Activated CD4-positive, alpha-beta T cell treated with anti-CD3 and anti-CD28 coated beads, Interleukin-2, amount 10 ng/mL, durations not matched to agents 24 days and 14 days (primary cell): ENCODE measurements at places on chromosomes 3 and 15. TPM values are rescaled to one million over a fixed set of nuclear protein-coding genes. Genes with fewer than 3 reads are reported as not detected.

- DNase-seq = peak; percentile 84
Observed at GRCh38 chr3:51670053-51670822, 814 bp upstream of the TEX264 start.

- DNase-seq = no peak
Observed at GRCh38 chr15:40104296-40104864, 4.3 kb downstream of the BMF start.

DNA sequence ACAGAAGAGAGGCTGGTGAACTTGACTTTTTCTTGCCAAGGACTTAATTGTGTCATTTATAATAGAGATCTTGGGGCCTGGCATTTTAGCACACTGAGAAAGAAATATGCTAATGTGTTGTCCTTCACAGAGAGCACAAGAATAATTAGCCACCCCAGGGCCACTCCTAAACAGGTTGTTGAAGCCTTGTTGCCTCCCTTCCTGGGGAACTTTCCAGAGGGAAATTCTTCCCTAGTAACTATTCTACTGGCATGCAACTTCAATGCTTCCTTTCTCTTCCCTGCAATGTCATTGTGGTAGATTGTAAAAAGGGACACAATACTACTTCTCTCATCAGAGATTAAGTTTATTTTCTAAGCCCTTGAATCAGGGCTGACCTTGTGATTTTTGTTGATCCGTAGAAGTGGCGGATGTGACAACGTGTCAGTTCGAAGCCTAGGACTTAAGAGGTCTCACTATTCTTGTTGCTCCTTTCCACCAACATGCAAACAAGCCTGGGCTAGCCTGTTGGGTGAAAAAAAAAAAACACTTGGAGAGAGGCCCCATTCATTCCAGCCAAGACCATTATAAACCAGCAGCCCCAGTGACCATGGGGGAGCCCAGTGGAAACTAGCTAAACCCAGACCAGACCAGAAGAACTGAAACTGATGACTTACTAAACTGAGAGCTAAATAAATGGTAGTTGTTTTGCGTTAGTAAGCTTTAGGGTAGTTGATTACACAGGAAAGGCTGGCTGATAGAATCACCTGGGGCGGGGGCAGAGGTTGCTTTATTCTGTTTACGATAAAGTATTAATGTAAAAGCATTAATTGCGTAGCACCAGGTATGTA, 287.2 kb downstream of the SHQ1 start:
- DNase-seq = no peak

DNA sequence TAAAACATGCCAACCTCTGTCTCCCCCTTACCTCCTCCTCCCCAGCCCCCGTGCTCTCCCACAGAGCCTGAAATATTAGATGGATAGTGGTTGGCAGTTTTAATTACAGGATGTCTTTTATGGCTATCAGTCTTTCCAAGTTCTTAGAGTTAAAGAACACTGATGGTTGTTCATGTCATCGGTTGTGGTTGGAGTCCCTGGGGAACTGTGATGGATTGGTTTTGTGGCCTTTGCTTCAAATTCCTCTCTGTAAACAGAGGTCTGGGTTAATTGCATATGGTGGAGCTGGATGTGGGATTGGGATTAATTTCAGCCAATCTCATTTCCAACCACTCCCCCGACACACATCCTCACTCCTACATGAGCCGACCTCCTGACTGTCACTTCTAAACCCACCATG, 164.5 kb upstream of the PROK2 start:
- DNase-seq = no peak

- DNase-seq = no peak
Observed at GRCh38 chr15:62603742-62604141, 438.7 kb upstream of the C2CD4B start.

- DNase-seq = no peak
Observed at GRCh38 chr3:4332991-4333390, 29.8 kb downstream of the SETMAR start.

DNA sequence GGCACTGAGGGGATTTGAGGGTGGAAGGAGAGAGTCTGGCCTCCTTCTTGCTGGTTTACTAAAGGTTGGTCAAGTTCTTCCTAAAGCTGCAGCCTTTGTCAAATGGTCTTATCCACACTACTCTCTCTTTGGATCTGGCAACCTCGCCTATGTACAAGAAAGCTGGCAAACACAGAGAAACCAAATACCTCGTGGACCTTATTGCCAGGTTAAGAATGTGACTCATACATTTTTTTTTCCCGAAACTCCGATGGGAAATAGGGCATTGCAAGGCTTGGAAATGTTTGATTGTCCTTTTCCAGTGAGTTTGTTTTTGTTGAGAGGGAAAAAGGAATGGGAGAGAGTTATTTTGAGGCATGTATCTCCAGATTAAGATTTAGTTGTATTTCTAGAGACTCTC, 13.9 kb downstream of the EOMES start:
- no peak for DNase-seq

GRCh38 chr15:59206623-59207183, at the start of gene LDHAL6B:
Gene LDHAL6B (plus strand): TSS chr15:59206843. CDS start chr15:59206941, 98 bp downstream.
- DNase-seq = no peak

GRCh38 chr15:69577397-69577796, 124.8 kb downstream of the RPLP1 start:
- DNase-seq = no peak

GRCh38 chr15:67755264-67755663, 70.0 kb upstream of the SKOR1 start:
- no peak for DNase-seq

DNA sequence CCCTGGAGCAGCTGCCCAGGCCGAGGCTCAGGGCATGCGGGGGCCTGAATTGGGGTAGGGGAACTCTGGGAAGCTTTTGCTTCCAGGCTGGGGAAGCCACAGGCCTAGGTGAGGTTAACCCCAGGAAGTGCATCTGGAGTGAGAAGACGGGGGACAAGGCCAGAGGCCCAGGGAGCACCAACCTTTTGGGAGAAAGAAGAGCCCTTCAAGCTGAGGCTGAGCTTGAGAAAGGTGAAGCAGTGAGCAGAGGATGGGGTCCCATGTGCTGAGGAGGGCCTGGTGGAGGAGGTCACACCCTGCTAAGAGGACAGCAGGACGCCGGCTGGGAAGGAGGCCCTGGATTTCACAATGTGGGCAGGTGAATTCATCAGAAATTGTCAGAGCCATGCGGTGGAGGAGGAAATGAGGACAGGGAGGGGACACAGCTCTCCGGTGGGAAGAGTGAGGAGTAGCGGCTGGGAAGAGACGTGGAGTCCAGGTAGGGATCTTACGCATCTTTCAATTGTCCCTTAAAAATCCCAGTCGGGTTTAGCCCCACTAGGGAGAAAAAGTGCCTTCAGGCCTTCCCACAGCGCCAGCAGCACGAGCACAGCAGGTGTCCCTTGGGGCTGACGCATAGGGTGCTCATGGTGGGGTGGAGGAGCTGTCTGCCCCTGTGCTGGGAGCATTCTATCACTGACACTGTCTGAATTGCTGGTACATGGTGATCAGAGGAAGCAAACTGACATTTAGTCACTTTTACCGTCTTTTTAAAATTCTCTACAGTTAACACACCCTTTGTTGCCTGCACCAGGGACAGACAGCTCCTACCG, 50.9 kb downstream of the HCN4 start:
- DNase-seq = no peak

DNA sequence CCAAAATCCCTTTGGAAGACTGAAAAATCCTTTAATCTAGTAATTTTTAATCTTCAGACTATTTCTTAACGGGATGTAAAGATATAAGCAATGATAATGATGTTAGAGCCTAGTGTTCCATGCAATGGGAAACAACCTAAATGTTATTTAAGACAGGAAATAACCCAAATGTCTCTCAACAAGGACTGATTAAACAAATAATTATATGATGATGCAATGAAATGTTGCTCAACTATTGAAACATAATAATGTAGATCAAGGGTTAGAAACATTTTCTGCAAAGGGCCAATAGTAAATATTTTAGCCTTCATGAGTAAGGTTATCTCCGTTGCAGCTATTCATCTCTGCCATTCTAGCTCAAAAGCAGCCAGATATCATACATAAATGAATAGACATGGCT, 275.4 kb downstream of the NEK10 start:
- no peak for DNase-seq

DNA sequence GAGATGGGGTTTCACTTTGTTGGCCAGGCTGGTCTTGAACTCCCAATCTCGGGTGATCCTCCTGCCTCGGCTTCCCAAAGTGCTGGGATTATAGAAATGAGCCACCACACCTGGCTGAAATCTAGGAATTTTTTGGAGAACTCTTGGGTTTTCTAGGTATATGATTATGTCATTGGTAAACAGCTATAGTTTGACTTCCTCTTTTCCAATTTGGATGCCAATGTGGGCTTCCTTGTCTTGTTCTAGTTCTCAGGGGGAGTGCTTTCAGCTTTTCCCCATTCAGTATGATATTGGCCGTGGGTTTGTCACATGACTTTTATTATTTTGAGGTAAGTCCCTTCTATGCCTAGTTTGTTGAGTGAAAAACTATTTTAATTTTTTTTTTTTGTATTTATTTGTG, 17.9 kb downstream of the KCNMB3 start:
- no peak for DNase-seq

- no peak for DNase-seq
Observed at GRCh38 chr3:4030624-4031023, 231.4 kb downstream of the LRRN1 start.

GRCh38 chr3:43757666-43758321, 67.1 kb downstream of the ABHD5 start:
- DNase-seq = no peak

- no peak for DNase-seq
Observed at GRCh38 chr3:81742581-81742980, 18.9 kb downstream of the GBE1 start.

DNA sequence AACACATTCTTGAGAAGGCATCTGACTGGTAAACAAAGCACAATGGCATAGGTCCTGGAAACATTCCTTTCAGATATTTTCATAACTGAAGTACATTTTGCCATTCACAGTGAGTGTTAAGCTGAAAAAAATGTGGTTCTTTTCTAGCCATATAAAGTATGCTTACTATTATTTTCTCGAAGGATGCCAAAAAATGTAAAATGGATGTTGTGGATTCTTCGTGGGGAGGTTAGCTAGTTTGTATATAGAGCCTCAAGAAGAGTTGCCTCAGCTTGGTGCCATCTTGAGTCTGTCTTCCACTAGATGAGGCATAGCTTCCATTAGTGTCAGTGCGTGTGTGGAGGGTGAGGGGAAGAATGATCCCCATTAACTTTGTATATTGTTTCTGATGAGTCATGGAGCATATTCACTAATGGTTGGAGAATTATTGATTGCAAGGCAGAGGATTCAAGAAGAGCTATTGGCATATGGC, 4.1 kb downstream of the MBNL1 start:
- DNase-seq = peak; percentile 74

- DNase-seq = no peak
Observed at GRCh38 chr3:101203411-101203810, 117.0 kb downstream of the IMPG2 start.

TLR9 gene
- total RNA-seq = 0.17 and 0.42 TPM in 2 replicates

PAQR5 gene
- not detected in 2 replicates for total RNA-seq

RFC4 gene
- 116 and 119 TPM in 2 replicates for total RNA-seq

ROBO1 gene
- 0.05 and 0.21 TPM in 2 replicates for total RNA-seq

ALDH1L1 gene
- total RNA-seq = not detected in 2 replicates

AGBL1 gene
- not detected in 2 replicates for total RNA-seq

ALS2CL gene
- total RNA-seq = 0.47 and 0.99 TPM in 2 replicates

ADPGK gene
- 107 and 112 TPM in 2 replicates for total RNA-seq

ATP8B4 gene
- total RNA-seq = 29.9 and 38.5 TPM in 2 replicates

FBXW12 gene
- total RNA-seq = 0.14 and 0.28 TPM in 2 replicates
